ENCODE measurements at places on chromosomes 1 and 21.
A peak's percentile ranks its signal among the peaks of the same experiment; 100 is the strongest.

- DNase-seq = no peak
These were observed 466.8 kb downstream of the DSCAM start for GRCh38 chr21:40379881-40380810.

DNA sequence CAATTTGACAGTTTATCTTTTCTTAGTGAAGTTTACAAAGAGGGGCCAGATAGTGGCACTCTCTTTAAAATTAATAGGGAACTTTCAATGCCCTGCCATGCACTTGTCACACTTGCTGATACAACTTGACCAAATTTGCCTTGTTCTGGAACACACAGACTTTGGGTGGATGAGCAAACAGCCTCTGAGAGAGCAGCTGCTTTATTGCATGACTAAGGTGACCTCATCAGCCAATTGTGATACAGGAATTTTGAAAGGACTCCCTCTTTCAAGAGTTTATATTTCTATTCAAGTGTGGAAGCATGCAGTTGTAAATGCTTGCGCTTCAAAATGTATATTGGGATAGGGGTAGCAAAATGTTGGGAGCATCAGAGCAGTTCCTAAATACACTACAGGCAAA lies 2.1 kb upstream of the RGS1 start:
- DNase-seq = no peak

DNA sequence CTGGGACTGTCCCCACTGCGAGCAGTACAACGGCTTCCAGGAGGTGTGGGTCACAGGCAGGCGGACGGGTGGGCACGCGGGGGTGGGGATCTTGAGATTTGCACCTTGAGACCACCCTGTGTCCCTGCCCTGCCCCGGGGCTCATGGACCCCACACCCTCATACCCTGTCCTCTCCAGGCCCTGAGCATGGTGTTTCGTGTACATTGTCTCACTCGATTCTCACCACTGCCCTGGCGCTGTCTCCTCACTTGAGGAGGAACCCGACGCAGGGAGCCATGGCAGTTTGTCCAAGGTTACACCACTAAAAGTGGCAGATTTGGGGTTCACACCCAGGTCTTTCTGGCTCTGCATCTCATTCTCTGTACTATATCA lies 7.2 kb downstream of the TMEM201 start:
- no peak for DNase-seq

DNA sequence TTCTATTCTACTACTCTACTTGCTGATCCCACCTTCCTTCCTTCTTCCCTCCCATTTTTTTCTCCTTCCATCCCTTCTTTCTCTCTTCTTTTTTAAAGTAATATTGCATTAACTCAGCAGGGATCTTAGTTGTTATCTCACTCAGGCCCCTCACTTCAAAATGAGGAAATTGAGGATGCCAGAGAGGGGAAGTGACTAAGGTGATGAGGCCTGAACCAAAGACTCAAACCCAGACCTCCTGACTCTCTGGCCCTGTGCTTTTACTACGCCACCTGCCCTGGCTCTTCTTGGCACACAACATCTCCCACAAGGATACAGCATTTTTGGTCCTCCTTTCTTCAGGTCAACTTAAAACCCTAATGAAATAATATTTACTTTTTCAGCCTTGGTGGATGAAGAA lies 151.7 kb upstream of the ZNF648 start:
- DNase-seq = no peak

DNA sequence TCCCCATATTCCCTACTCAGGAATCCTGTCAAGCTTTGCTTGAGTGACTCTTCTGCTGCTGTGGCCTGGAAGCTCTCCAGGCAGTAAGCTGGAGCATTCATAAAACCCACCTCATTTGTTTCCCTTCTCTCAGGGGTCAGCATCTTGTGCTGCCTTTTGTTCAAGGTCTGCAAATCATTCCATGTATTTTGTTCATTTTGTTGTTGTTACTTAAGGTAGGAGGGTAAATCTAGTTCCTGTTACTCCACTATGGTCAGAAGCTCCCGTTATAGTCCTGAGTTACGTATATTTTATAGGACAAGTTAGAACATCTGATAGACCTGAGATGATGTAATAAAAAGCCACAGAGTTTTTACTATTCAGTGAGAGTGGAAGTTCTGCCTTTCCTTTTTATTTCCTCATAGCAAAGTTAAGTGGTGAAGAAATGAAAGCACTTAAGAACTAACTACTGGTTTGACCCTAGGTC lies 9.9 kb downstream of the SYNJ1 start:
- DNase-seq = no peak

DNA sequence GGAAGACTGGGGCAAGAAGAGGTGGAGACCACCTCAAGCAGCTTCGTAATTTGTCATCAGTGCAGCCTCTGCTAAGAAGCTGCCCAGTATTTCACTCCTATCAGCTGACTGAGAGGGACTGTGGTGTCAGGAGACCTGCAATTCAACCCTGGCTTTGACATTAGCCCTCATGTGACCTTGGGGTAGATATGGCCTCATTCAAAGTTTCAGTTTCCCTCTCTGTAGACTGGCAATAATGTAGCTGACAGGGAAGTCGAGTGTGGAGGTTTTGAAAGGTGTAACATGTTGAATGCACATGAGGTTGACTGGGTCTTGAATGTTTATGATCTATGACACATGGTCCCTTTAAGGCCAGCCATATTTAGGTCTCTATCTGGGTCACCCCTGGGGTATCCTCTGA lies 2.2 kb upstream of the SPRR4 start:
- DNase-seq = no peak

GRCh38 chr1:43706598-43707189 lies 642 bp upstream of the ST3GAL3 start:
- DNase-seq = peak; percentile 5

DNA sequence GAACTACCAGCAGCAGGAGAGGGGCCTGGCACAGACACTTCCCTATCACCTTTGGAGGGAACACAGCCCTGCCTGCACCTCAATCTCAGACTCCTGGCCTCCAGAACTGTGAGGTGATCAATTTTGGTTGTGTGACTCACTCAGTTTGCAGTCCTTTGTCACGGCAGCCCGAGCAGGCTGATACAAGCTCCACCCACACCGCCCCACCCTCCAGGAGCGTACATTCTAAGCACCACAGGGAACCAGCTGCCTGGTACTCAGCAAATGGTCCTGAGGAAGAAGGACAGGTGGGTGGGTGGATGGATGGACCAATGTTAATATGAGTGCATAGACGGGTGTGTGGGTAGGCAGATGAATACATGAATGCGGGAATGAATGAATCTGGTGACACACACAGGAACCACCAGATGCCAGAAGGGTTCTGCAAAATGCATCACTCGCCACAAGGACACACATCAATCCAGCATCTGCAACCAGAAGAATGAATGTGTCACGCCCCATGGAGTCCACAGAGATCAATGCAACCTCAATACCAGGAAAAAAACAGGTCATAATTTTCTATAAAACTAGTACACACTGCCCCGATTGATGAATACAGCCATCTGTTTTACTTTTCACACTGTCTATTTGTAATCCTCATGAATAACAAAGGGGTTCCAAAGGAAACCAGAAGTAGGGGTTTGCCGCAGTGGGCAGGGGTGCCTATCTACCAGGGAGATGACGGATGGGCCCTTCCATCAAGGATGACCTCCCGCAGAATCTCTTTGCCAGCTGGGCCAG lies 284.5 kb downstream of the NPHP4 start:
- DNase-seq = no peak

- DNase-seq = no peak
These were observed 63.4 kb upstream of the LAX1 start for GRCh38 chr1:203701606-203702005.

GRCh38 chr21:46130831-46131587 lies 24.4 kb downstream of the FTCD start:
- no peak for DNase-seq

- no peak for DNase-seq
These were observed 29.9 kb downstream of the PMVK start for GRCh38 chr1:154906621-154907081.

DNA sequence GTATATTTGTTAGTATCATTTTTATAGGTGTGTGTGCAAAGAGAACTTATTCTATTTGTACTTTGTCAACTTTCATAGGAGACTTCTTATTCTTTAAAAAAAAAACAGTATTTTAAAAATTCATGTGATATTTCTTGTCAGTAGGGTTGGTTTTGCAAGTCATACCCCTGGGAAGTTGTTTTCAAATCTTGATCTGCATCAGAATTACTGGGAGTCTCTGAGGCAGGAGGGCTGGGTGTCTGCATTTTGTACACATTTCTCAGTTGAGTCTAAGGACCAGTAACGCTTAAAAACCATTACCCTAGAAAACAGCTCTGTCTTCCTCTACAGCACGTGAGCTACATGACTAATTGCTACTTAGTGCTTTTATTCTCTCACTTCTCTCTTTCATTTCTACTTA lies 76.0 kb upstream of the CTTNBP2NL start:
- DNase-seq = no peak

DNA sequence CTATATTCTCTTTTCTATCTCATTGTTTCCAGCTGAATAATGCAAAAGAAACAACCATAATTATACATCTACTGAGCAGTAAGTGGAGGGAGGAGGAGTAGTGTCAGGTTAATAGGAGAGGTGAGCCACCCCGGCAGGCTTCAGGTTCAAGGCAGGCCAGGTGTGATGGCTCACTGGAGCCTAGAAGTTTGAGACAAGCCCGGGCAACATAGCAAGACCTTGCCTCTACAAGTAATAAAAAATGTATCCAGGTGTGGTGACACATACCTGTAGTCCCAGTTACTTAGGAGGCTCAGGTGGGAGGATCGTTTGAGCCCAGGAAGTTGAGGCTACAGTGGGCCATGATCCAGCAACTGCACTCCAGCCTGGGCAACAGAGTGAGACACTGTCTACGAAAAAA lies 1.9 kb upstream of the DIP2A start:
- DNase-seq = no peak

- DNase-seq = no peak
These were observed 56.7 kb upstream of the B3GALT5 start for GRCh38 chr21:39555911-39556590.

GRCh38 chr21:34498623-34499022 lies 13.4 kb downstream of the KCNE1 start:
- DNase-seq = no peak

DNA sequence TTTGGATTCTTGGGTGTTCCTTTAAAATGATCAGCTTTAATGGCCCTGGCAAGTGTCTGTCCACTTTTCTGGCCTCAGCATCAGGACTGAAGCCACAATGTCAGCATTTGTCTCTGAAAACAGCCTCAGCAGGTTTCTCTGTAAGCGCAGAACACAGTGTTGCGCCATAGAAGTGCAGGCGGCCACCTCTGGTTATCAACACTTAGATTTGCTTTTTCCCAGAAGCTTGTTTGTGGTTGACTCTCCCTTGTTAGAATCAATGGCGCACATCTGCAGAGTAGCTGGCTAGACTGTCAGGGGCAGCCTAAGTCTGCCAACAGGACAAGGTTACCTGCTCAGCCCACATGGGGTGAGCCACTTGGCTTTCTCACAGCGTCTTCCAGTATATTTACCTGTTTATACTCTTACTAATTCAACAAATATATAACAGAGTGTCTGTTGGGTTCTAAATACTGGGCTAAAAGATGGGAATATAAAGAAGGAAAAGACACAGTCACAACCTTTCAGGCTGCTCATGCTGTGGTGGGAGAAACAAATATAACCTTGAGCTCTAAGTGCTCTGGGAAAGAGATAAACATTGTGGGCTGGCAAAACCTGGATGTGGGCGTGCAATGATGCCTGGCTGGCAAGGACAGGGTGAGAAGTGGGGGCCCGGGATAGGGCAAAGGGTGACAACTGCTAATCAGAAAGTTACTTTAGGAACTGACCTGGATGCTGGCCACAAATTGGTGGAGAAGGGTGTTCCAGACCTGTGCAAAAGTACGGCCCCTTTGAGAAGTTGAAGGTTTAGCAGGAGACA lies 149.3 kb upstream of the KIAA0040 start:
- no peak for DNase-seq

DNA sequence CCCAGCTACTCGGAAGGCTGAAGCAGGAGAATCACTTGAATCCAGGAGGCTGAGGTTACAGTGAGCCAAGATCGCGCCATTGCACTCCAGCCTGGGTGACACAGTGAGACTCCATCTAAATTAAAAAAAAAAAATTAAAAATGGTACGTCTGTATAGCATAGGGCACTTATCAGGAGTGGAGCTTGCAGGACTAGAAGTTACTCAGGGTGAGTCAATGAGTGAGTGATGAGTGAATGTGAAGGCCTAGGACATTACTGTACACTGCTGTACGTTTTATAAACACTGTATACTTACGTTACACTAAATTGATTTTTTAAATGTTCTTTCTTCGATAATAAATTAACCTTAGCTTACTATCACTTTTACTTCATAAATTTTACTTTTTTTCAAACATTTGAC lies 183.6 kb downstream of the NR5A2 start:
- no peak for DNase-seq

DNA sequence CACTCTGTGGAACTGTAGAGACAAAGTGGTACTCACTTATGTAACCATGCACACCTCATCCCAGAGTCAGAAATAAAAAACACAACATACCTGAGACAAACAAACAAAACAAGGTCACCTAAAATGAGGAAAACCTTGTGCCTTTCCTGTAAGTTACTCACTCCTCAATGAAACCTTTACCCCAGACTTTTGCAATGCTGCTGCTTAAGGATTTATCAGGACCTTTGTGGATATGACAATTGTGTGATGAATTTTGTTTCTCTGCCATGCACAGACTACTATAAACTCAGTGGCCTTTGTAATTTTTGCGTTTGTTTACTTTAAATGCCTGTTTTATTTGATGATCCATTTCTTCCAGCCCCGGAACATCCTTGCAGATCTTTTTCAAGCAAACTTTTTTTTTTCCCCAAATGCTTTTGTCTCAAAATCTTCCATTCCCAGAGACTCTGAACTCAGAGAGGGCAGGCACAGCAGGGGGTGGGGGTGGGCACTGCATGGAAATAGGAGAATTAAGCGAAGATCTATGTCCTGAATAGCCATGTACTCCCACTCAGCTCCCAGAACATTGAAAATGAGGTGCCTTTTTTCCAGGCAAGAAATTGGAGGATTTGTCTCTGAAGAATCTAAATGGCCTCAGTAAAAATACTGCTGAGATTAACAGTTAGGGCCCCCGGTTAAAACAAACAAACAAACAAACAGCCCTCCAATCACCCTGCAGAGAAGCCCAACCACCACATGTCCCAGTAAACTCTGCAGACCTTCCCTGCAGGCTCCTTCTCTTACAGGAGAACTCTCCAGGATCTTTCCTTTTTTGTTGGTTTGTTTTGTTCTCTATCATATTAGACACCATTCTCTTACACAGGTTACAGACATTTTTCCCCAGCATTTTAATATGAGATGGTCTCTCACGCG lies 22.6 kb upstream of the SIM2 start:
- no peak for DNase-seq

DNA sequence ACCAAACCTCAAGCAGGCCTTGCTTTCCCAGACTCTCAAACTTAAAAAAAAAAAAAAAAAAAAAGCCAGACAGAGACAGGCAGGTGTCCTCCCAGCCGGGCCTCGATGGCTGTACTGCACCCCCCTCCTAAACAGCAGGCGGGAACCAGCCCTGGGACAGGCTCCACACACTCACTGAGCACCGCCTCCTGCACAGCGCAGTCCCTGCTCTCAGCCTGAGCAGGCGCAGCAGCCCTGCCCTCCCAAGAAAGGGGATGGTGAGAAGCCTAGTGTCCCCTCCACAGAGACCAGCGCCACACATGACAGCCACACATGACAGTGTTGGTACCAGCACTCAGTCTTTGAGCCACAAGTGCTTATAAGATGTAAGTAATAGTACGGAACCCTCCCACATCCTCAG lies 11.9 kb downstream of the MX2 start:
- DNase-seq = no peak
